NCI-H187 (cell line): ENCODE measurements at places on chromosomes 4 and X.
A peak's percentile ranks its signal among the peaks of the same experiment; 100 is the strongest.

- DNase-seq = no peak
These were observed 32.4 kb downstream of the UBE2D3 start for GRCh38 chr4:102794999-102795398.

- no peak for DNase-seq
These were observed 6.3 kb downstream of the MAGEB1 start for GRCh38 chrX:30253257-30253656.

- no peak for DNase-seq
These were observed 13.0 kb upstream of the C1GALT1C1 start for GRCh38 chrX:120642871-120643270.

DNA sequence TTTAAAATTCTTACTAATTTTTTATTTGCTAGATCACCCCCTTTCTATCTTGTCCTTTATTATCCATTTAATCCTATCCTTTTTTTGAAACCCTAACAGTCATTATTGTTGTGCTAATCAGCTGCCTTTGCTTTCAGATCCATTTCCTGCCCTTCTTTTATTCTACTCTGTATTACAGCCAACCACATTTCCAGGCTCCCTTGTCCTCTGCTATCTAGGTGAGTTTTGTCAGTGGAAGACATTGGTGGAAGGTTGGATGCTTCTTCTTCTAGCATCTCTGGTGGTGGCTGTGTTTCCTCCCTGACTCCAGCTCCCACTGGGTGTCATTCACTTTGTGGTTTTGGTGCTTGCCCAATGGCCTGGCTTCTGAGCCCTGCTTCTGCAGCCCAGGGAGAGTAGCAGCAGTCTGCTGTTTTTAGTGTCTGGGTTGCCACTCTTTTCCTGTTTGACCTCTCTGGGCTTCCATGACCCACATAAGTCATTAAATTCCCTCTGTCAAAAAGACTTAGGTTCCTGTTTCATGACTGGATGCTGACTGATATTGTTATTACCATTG lies 225.2 kb upstream of the PGRMC2 start:
- DNase-seq = no peak

GRCh38 chr4:2948895-2949781 lies 14.1 kb downstream of the NOP14 start:
- DNase-seq = no peak

DNA sequence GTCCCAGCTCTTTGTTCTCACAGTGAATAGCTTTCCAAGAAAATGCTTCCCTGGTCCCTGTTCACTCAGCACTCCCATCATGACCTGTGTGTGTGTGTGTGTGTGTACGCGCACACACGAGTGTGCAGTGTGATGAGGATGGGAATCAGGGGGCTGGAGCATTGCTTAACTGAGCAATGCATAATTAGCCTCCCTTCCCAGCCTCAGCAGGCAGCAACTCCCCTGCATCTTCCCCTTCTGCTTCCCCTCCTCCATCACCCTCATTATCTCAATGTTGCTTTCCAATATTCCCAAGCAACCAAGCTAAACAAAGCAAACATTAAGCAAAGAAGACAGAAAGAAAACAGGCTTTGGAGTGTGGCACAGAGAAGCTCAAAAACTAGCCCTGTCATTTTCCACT lies 137.0 kb downstream of the RBM47 start:
- DNase-seq = no peak

- DNase-seq = no peak
These were observed 484.2 kb upstream of the HS3ST1 start for GRCh38 chr4:11912886-11913285.

DNA sequence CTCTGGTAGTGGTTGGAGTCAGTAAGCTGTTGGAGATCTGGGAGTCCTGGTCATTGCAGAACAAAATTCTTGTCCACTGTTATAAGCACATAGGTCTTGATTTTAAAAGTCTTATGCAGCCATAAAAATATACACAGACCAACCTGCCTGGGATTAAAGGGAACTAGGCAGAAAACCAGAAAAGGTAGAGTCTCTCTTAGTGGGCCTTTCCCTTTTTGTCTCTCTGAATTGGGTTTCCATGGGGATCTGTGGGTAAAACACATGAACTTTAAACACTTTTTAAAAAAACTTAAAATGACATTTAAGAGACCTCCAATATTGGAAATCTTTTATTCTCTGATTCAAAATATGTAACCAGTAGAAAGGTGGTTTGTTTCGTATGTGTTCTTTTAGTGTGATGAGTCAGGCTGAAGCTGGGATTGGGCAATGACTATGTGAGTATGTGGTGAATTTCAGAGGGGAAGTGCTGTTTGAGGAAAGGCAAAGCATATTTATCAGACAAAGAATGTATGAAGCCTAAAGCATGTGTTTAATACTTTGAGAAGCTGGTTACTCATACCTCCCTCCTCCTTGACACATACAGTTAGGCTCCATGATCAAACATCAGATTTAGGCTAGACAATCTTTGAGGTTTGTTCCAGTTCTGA lies 29.6 kb downstream of the SLC16A2 start:
- no peak for DNase-seq

GRCh38 chr4:143411527-143412419 lies 75.1 kb downstream of the GAB1 start:
- no peak for DNase-seq

DNA sequence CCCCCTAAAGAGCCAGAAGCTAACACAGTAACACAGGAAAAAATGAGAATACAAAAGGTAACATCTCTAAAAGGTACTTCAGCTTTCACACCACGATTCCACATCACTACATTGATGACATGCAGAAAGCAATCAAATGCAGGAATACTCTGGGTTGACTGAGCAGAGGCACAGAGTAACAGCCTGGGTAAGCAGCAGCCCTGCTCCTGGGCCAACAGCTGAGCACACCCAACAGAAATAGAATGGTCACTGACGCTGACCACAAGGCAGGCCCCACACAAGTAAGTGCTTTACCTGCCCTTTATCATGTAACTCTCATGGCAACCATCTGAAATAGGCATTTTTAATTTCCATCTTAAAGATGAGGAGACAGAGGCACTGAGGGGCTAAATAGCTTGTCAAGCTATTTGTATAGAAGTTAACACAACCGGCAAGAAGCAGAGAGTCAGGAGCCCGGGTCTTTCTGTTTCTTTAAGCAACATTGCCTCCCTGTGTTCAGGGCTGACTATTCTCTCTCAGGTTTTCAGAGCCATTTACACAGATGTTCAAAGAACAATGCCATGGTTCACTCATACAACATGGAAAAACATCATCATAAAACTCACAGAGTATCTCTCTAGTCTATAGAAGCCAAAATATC lies 168.9 kb downstream of the ZNF674 start:
- no peak for DNase-seq

DNA sequence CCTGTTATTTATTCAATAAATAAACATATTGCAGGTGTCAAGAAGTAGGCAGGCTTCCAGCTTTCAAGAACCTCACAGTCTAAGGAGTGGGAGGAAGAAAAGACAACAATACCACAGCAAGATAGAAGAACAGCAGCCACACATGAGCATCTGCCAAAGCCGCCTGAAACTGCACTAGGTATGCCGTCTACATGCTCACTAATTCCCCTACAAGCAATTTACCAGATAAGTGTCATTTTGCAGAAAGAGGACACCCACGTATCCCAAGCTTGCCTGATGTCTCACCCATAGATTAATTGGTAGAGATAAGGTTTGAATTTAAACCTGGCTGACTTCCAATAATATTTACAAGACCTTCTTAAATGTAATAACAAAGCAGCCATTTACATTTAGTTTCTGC lies 439.4 kb upstream of the CPEB2 start:
- DNase-seq = no peak

DNA sequence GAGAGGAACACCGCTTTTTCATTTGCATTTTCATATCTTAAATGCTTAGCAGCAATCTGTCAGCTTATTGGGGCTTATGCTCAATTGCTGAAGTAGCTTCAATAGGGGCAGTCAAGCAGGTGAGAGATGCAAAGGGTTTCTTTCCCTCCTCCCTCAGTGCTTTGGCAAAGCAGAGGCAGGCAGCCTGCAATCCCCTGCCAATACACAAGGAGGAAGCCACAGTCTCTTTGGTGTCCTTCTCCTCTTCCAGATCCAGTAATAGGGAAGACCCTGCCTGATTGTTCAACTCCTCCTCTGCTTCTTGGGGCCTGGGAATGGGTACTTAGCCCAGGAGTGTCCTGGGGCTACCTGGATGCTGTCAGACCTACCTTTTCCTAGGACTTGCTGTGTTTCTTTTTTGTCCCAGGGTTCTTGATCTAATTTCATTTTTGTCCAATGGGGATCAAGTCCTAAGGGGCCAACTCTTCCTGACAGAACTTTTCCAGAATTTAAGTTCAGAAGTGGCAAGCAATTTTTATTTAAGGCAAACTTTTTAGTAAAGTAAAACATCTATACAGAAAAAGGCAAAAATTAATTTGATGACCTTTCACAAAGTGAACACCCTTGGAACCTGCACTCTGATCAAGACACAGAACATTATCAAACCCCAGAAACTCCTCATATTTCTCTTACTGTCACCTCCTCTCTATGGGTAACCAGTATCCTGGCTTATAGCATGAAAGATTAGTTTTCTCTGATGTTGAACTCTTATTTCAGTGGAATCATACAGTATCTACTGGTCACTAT lies 260.3 kb downstream of the PPP3CA start:
- no peak for DNase-seq

DNA sequence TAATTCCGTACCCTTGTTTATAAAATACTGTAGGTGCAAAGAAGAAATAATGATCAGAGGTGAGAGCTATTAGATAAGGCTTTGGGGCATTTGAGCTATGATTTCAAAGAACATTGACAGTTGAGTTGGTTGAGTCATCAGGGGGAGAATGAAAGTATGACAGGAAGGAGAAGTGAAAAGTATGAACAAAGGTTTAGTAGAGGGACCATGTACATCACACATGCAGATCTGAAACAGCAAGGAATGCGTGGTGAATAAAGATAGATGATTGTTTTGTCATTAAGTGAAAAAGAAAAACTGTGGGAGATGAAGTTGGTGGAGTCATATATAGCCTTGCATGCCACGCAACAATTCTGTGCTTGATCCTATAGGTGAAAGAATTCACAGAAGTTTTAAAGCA lies 163.1 kb downstream of the ARAP2 start:
- DNase-seq = no peak

- DNase-seq = peak; percentile 51
These were observed 296.2 kb downstream of the INPP4B start for GRCh38 chr4:142549726-142550463.

DNA sequence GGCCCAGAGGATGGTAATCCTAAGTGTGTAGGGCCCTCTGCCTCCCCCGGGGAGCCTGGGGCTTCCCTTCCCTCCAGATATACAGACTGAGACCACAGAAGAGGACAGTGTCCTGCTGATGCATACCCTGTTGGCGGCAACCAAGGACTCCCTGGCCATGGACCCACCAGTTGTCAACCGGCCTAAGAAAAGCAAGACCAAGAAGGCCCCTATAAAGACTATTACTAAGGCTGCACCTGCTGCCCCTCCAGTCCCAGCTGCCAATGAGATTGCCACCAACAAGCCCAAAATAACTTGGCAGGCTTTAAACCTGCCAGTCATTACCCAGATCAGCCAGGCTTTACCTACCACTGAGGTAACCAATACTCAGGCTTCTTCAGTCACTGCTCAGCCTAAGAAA lies 1.9 kb downstream of the TRO start:
- no peak for DNase-seq

DNA sequence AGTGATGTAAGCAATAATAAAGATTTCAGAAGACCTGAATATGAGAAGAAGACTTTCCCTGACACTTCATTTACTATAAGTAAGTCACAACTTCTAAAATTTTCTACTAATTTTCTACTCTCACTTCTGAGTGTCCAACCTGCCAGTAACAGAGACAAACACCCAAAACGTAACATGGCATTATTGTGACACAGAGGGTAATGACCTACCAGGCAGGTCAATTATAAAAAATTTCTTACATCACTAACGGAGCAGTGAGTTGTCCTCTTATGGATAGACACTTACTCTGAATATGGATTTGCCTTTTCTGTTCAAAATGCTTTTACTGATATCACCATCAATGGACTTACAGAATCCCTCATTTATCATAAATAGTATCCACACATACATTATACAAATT lies 405.9 kb upstream of the MAGEB16 start:
- DNase-seq = no peak

DNA sequence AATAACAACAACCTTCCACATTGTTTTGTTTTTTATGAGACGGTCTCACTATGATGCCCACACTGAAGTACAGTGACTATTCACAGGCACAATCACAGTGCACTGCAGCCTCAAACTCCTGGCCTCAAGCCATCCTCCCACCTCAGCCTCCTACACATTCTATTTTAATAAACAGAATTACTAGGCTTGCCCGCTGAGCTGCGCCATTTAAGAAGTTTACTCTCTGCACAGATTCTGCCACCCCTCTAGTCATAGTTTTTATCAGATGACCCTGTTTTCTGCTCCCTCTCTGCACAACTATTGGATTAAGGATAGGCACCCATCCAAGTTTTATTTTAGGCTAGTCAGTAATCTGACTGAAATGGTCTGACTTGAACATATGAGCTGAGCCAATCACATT lies 11.3 kb upstream of the COX18 start:
- no peak for DNase-seq

GRCh38 chr4:95170176-95170575 lies 378.6 kb downstream of the UNC5C start:
- no peak for DNase-seq
